ENCODE measurements at places on chromosomes 3 and 15.
A peak's percentile ranks its signal among the peaks of the same experiment; 100 is the strongest.

- no peaks in the 10 kb centered on the region for H3K4me1 ChIP-seq
- no peak for DNase-seq
- no peaks in the 10 kb centered on the region for H3K27me3 ChIP-seq
- H3K4me3 ChIP-seq = no peak overlapping the region
Observed at GRCh38 chr3:95312650-95313049, 1249.8 kb downstream of the NSUN3 start.

- no peaks in the 10 kb centered on the region for H3K36me3 ChIP-seq
- no peaks in the 10 kb centered on the region for H3K4me1 ChIP-seq
- H3K27me3 ChIP-seq = peaks cover 66% of the 10 kb centered on the region
- H3K27ac ChIP-seq = no peak overlapping the region
- no peak for DNase-seq
Observed at GRCh38 chr3:10706156-10706739, 109.8 kb upstream of the SLC6A11 start.

DNA sequence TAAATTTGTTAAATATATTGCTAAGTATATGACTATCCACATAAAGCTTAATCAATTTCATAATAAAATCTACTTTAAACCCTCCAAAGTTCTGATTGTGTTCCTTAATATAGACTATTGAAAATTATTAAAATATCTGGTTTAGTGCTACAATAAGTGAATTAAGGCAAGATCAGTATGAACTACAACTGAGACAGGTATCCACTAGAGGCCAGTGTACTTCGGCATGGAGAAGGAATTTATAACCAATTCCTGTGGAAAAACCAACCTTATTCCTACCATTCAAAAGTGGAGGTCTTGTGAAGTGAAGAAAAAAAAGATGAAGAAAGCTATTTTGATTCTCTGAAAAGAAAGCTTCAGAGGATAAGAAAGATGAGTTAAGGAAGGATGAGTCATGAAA is 237.7 kb downstream of the SUCLG2 start:
- no peak for DNase-seq
- H3K27ac ChIP-seq = no peak overlapping the region
- no peaks in the 10 kb centered on the region for H3K27me3 ChIP-seq
- H3K4me1 ChIP-seq = no peaks in the 10 kb centered on the region
- no peak overlapping the region for H3K4me3 ChIP-seq

- H3K4me1 ChIP-seq = no peaks in the 10 kb centered on the region
- H3K4me3 ChIP-seq = no peak overlapping the region
- no peaks in the 10 kb centered on the region for H3K36me3 ChIP-seq
- DNase-seq = no peak
- no peak overlapping the region for H3K27ac ChIP-seq
- H3K27me3 ChIP-seq = no peaks in the 10 kb centered on the region
Observed at GRCh38 chr3:193803288-193803687, 210.3 kb downstream of the OPA1 start.

DNA sequence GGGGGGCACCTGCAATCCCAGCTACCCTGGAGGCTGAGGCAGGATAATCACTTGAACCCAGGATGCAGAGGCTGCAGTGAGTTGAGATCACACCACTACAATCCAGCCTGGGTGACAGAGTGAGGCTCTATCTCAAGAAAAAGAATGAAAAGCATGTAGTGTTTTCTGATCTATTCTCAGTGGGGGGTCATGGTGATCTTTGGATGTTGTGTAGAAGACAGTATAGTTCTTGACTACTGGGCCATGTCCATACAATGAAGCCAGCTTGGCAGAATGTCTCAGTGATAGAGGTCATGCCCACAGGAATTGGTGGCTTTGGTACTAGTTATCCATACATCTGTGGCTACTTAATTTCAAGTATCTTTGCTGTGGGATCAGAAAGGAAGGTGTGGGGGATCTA is 26.8 kb upstream of the NANOGP8 start:
- H3K4me1 ChIP-seq = no peaks in the 10 kb centered on the region
- H3K27me3 ChIP-seq = no peaks in the 10 kb centered on the region
- H3K4me3 ChIP-seq = no peak overlapping the region
- no peaks in the 10 kb centered on the region for H3K36me3 ChIP-seq

DNA sequence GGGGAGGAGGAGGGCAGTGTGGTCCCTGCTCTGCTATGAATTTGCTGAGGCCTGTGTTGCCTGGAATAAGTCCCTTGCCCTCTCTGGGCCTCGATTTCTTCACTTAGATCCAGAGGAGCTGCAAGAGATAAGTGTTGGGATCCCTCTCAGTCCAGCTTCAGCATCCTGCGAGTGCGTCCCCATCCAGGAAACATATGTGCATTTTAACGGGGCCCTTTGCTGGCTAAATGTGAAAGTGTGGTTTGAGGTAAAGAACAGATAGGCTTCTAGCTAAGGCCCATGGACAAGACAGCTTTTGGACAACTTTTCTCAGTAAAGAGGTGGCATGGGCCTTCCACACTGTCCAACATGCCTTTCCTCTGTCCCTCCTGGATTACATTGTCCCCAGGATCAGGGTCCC is 26.5 kb downstream of the RPLP1 start:
- peaks cover 6% of the 10 kb centered on the region for H3K4me1 ChIP-seq
- DNase-seq = no peak
- H3K4me3 ChIP-seq = no peak overlapping the region

- no peak for DNase-seq
- H3K4me3 ChIP-seq = no peak overlapping the region
- no peak overlapping the region for H3K27ac ChIP-seq
Observed at GRCh38 chr3:111051354-111051753, 20.3 kb upstream of the NECTIN3 start.

GRCh38 chr3:153138276-153139210 is 23.5 kb upstream of the RAP2B start:
- peaks cover 12% of the 10 kb centered on the region for H3K4me1 ChIP-seq
- H3K27me3 ChIP-seq = no peaks in the 10 kb centered on the region
- DNase-seq = peak; percentile 73
- H3K4me3 ChIP-seq = no peak overlapping the region
- peak overlapping the region; percentile 72 for H3K27ac ChIP-seq

DNA sequence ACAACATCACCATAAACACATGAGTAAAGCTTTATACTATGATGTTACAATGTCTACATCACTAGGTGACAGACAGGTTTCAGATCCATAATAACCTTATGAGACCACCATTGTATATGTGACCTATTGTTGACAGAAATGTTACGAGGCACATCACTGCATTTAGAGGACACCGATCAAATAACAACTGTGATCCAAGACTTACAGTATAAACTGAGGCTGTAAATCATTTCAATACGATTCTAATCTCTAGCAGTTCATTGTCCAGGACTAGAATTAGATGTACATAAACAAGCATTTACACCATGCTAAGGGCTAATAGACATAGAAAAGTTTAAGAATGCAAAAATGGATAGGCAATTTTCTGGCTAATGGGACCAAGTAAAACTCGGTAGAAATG is 491.9 kb upstream of the ROBO1 start:
- no peaks in the 10 kb centered on the region for H3K27me3 ChIP-seq
- no peak overlapping the region for H3K4me3 ChIP-seq
- no peaks in the 10 kb centered on the region for H3K4me1 ChIP-seq
- no peak overlapping the region for H3K27ac ChIP-seq

- no peaks in the 10 kb centered on the region for H3K27me3 ChIP-seq
- H3K4me1 ChIP-seq = no peaks in the 10 kb centered on the region
Observed at GRCh38 chr3:125087768-125088391, 32.1 kb upstream of the HEG1 start.

GRCh38 chr3:55942868-55943267 is 455.8 kb upstream of the WNT5A start:
- no peak overlapping the region for H3K27ac ChIP-seq
- no peak for DNase-seq
- no peak overlapping the region for H3K4me3 ChIP-seq
- no peaks in the 10 kb centered on the region for H3K4me1 ChIP-seq
- no peaks in the 10 kb centered on the region for H3K36me3 ChIP-seq
- no peaks in the 10 kb centered on the region for H3K27me3 ChIP-seq
